ENCODE measurements at places on chromosomes 6 and 20.

DNA sequence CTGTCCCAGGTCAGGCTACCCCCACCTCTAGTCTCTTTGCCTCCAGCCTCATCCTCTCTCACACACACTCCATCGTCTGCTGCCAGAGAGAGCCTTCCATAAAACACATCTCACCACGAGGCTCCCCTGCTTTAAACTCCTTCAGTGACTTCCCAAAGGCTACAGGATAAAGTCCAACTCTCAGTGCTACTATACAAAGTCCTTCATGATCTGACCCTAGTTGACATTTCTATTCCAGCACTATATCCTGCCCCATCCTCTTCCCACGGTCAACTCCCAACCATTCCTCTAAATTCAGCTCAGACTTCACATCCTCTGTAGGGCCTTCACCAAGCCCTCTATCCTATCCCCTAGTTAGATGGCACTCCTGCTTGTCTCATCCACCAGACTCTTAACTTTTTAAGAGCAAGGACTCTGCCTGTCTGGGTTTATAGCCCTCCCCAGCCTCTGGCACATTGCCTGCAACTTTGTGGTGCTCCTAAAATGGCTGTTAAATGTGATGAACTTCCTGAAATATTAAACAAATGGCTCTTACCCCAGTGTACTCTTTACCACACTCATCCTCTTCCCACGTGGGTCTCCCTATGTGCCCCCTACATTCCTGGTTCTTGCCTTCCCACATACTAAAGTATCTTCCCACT, 36.1 kb downstream of the KIF16B start:
- no peak for DNase-seq

DNA sequence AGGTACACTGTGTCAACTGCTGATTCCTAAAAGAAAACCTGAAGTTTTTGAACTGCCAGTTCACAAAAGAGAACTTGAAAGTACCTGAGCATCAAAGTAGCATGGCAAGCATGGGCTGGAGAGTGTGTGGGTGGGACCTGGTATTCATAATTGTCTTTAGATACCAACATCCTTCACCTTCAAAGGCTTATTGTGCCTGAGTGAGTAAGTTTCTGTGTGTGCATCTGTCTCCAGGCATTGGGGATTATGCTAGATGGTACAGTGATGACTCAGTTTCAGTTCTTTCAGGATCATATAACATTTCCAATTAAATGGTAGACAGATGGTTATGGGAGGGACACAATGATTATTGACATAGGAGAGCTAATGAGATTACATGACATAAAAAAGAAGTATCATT, 238.5 kb downstream of the ZFAND3 start:
- DNase-seq = no peak

- no peak for DNase-seq
These were observed 35.2 kb upstream of the KIF13A start for GRCh38 chr6:18022398-18023231.

GRCh38 chr6:57130661-57131177, 40.7 kb downstream of the ZNF451 start:
- no peak for DNase-seq

DNA sequence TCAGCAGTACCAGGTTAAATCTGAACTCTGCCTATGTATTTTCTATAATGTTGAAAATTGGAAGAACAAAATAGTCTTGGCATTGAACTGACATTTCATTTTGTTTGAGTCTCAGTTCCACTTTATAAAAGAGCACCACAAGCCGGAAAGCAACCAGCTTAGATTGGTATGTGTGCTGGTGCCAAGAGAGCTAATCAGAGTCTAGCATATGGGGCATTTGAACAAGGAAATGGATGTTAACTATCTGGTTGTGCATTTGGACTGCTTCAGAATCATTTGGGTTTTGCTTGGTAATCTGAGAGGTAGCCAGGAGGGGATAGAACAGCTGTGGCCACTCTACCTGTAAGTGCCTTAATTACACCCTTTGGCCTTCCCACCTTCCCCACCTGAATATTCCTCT, 184.8 kb downstream of the GRIK2 start:
- no peak for DNase-seq

DNA sequence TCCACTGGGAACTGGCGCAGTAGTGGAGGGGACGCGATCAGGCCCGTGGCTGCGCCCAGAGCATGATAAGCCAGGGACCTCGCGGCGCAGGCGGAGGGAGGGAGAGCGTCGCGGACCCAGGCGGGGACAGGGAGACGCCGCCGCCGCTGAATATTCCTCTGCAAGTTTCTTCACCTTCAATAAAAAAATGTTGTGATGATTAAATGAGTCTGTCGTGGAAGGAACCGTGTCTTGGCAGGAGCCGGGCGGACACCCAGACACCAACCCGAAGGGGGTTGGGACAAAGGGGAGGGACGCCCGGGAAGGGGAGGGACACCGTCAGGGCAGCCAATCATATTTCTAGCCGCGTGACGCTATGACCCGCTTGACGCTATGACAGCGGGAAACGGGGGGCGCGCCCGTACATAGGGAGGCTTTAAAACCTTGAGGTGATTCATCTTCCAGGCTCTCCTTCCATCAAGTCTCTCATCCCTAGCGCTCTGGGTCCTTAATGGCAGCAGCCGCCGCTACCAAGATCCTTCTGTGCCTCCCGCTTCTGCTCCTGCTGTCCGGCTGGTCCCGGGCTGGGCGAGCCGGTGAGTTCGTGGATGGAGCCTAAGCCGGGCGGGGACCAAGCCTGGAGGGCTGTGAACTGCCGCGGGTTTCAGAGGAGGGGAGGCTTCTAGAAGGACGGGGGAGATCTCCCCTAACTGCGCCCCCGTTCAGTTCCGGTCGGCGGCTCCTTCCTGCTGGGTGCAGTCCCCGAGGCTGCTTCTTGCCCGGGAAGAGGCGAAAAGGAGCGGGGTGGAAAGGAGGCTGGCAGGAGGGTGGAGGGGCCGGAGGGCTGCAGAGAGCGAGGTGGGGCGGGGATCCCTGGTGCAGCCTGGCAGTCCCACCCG, at the start of gene ULBP2:
ULBP2 (plus strand) TSS at position 432 of the 878 bp plus-strand sequence; CDS start at position 491, 59 bp downstream.
- peak; percentile 69 for DNase-seq

GRCh38 chr6:135657207-135657606, 159.7 kb upstream of the AHI1 start:
- peak; percentile 74 for DNase-seq

- no peak for DNase-seq
These were observed 1167.8 kb upstream of the MAP3K7 start for GRCh38 chr6:91754691-91755090.

GRCh38 chr20:25254571-25254970, 6.7 kb downstream of the PYGB start:
- no peak for DNase-seq

GRCh38 chr20:36819659-36820058, 46.1 kb upstream of the DSN1 start:
- no peak for DNase-seq

- DNase-seq = peak; percentile 43
These were observed 811.9 kb downstream of the MAFB start for GRCh38 chr20:39876976-39877635.

GRCh38 chr6:20702366-20702765, 168.1 kb downstream of the CDKAL1 start:
- no peak for DNase-seq

GRCh38 chr6:37680668-37681067, 17.0 kb downstream of the MDGA1 start:
- no peak for DNase-seq

- no peak for DNase-seq
These were observed 44.0 kb downstream of the SSR1 start for GRCh38 chr6:7268816-7269555.

DNA sequence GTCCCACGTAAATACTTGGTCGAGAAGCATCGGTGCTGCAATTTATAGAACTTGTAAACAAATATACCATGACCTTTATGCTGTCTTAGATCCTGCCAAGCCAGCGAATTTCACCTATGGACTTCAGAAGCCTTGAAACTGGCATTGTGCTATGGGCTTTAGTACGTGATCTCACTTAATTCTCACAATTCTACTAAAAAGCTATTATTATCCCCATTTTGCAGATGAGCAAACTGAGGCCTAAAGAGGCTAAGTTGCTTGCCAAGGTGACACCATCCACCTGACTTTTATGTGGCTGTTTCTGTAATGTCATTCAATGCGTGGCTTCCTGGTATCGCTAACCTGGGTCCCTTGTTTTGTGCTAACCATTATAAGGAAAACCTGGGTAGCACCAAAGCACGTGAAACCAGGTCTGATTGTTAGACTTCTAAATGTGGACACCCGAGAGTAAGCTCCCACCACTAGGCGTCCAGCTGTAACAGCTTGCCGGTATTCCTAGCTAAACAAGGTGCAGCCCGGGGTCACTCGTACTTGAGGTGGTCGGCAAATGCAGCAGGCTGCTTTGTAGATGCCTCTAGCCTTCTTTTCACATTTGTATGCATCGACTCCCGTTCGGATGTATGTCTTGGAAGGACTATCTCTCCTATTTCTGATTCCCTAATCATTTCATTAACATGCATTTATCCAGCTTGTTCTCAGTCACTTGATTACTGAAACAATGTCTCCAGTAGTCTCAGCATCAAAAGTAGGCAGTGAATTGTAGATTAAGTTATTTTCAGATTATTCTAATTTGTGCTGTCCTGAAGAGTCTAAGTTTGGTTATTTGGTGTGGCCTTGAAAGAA, 1.1 kb downstream of the SYNJ2 start:
- DNase-seq = no peak

- no peak for DNase-seq
These were observed 251.9 kb downstream of the UST start for GRCh38 chr6:148998704-148999103.

DNA sequence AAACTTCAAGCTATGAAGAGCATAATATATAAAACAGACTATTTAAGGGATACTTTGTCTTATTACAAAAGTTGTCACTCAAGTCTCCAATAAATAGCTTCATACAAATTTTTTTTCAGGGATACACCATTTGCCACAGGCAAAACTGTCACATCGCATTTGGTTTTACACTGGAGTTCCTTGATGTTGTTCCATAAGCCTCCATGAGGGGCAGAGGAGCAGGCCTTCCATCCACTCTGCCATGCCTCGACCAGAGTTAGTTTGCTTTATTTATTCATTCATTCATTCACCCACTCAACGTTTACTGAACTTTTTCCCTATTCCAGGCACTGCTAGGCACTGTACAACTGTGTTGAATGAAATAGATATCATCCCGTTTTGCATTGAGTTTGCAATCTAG, 246.6 kb downstream of the PHF3 start:
- DNase-seq = no peak

DNA sequence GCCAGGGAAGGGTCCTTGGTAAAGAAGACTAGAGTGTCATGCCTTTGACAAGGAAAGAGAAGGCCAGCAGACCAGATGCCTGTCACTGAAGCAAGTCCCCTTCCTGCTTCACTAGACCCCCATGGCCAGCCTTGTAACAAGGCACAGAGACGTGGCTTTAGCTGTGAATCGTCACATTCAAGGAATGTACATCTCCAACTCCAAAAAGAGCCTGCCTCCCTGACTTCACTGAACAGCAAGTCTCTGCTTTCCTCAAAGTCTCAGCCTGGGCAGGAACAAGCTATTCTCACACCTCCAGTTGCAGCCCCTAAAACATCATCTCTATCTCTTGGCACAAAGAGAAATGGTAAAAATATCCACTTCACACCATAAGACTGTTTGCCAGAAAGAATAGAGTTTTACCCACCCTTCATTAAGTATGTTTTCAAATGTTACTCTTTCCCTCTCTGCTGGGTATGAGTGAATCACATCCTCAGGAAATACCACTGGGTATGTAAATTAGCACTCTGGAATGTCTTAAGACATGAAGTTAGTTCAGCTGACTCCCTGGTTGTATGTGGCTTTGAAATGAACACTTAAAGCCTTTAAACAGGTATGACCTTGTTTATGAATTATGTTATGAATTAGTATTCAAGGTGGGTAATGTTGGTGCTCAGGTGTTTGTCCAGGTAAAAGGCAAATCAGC, 46.4 kb upstream of the NT5E start:
- DNase-seq = no peak

DNA sequence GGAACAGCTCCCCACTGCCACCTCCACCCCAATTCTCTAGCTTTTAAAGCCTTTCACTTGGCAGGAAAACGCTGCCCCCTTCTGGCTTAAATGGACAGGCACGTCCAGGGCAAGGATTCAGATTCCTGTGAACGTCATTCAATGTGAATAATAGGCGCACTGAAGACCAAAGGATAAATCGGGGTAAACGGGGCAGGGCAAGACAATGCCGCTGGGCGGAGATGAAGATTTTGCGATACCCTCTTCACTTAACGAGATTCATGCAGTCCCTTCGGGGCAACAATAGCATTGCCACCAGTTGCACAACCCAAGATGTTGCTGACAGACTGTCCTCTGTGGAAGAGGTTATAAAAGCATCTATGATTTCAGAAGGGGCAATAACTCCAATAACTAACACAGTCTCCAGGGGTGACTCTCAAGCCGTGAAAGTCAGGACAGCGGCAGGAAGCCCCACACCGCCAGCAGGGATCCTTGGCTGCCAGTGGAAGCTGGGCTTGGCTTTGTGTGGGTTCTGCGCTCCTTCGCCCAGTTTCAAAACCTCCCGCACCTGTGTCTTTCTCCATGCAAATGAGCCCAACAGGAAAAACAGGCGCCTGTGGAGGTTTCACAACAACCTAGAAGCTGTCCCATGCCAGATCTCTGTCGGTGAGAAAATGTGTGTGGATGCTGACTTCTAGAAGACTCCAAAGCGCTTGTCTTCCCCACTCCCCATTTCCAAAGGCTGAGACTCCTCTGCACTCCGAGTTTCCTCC, 291.8 kb downstream of the BMP7 start:
- no peak for DNase-seq

DNA sequence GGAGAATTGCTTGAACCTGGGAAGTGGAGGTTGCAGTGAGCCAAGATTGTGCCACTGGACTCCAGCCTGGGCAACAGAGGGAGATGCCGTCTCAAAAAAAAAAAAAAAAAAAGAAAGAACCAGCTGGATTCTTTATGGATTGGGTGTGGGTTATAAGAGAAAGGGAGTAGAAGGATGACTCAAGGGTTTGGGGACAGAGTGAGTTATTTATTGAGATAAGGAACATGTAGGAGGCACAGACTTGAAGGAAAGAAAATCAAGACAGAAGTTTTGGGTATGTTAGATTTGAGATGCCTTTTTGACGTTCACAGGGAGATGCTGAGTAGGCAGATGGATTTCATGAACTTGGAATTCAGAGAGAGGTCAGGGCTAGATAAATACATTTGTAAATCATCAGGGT, 47.6 kb downstream of the KIZ start:
- no peak for DNase-seq

DNA sequence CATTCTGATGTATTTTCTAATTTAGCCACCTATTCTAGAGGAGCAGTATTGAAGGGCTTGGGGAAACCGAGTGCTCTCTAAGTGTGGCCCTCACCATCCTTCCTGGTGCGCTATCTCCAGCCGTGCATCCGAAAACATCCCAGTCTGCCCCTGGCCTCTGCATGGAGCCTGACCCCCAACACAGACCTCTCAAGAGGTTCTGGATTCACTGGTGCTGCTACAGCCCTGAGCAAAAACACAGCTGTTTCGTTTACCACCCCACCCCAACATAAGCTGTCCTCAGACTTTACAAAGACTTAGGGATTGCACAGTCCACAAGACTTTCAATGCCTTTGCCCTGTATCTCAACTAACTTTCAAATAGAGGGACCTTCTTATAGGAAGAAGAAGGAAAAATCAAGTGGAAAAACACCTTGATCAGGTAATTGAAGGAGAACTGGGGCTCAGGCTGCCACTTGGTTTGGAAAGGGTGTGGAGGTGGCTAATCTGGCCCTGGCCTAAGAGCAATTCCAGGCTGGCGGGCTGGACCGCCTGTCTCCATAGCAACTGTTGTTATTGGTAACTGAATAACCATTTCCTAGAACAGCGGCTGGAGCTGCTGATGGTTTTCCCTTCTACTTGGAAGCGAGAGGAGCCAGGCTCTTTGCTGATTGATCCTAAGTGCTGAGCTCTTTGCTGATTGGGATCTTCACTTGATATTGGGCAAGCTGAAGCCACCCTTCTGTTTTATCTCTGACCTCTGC, 90.2 kb upstream of the TOX2 start:
- DNase-seq = peak; percentile 70

GRCh38 chr20:56362833-56363413, 4.1 kb downstream of the FAM210B start:
- DNase-seq = no peak
